ENCODE measurements at places on chromosomes 1 and 21.

- no peak for DNase-seq
Measured at GRCh38 chr1:1436630-1437032, 1.1 kb downstream of the VWA1 start.

GRCh38 chr1:160868141-160868540 lies 5.5 kb upstream of the CD244 start:
- DNase-seq, result no peak

- no peak for DNase-seq
Measured at GRCh38 chr1:85316321-85316720, 39.9 kb upstream of the BCL10 start.

DNA sequence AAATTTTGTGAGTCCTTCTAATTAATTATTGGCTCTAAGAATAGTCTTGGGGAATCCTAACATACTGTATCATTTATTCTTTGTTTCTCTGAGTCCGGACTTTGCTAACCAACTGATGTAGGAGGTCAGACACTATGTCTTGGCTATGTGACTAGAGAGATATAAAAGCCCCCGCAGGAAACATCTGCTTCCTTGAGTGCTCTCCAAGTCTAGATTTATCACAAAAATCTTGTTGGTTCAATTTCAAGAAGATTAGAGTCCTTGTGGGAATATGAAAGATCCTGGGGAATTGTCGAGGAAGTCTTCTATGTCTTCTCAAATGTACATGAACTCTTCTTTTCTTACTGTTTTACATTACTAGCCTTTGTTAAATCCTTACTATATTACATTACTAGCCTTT lies 1712.5 kb downstream of the NCAM2 start:
- no peak for DNase-seq

GRCh38 chr1:204142032-204142974 lies 9.5 kb downstream of the ETNK2 start:
- DNase-seq, result no peak

DNA sequence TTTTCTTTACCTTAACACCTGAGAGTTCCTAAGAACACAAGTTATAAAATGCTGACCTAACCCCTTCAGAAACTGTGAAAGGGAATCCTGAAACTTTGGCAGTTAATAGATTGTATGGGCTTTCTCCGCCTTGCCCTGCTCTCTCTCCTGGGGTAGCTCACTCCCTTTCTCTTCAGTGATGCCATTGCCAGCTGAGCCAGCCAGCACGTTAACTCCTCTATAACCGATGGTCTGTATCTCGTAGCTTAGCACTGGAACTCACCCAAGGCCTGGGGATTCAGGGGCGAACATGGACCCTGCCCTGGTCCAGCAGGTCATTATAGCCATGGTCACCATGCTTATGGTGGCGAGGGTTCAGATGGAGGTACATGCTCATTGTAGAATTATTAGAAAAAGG lies 40.7 kb downstream of the TRAPPC10 start:
- DNase-seq, result no peak

DNA sequence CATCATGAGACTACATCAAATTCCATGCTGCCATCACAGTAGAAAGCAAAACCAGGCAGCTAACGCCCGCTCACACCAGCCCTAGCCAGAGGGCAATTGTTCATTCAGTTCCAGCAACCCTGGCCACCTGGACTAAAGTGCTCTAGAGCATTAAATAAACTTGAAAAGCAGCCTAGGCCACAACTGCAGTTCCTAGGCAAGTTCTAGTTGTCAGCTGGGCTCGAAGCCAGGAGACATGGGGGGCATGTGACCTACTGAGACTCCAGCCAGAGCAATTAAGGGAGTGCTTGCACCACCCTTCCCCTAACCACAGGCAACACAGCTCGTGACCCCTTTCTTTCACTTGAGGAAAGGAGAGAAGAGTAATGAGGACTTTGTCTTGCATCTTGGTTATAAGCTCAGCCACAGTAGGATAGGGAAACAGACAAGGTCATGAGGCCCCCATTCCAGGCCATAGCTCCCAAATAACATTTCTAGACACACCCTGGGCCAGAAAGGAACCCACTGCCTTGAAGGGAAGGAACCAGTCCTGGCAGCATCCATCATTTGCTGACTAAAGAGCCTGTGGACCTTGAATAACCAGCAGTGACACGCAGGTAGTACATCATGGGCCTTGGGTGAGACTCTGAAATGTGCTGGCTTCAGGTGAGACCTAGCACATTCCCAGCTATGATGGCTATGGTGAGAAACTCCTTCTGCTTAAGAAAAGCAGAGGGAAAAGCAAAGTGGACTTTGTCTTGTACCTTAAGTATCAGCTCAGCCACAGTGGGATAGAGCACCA lies 77.0 kb downstream of the ZZZ3 start:
- no peak for DNase-seq

DNA sequence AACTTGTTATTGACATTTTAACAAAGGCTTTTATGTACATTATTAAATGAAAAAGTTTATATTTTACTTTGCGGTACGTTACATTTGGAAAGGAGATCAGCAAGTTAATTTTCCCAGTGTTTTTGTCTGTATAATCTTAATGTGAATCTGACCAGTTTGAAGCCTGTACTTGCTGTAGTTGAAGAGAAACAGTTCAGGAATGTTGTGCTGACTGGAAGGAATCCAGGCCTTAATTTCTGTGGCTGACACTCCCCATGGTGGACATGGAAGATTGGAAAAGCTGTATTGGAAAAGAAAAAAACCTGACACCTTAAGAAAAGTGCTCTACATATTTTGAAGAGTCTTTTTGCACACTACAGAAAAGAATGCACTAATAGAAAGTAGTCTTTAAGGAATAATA lies 15.5 kb downstream of the LEPR start:
- DNase-seq, result no peak

DNA sequence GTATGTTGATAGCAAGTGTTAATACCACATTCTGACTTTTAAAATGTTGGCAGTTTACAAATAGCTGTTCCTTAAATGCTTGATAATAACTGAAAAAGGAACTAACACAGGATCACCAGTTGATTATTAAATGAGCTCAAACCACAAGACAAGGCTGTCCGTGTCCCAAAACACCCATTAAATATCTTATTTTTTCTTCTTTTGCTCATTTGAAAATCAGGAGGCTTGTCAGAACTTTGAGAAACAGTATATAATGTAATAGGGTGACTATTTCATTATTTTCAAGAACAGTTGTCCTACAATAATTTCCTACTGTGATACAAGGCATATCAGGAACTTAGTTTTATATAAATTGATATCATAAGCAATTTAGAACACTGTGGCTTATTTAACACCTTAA lies 2.7 kb downstream of the CDKN2C start:
- no peak for DNase-seq

DNA sequence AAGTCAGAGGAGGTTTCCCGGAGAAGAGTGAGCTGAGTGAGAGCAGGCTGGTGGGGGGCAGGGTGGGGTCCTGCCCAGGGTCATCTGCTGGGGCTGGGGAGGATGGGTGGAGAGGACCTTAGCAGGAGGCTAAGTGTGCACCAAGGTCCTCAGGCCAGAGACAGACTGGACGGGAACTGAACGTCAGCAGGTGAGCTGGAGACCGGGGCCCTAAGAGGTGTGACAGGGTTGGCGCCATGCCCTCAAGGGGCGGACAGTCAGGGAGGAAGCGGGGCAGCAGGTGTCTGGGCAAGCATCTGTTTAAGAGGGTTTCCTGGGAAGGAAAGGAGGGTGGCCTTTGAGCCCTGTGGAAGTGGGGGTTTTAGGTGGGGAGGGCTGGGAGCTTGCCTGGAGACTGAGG lies 13.6 kb upstream of the PTPN7 start:
- DNase-seq, result no peak

DNA sequence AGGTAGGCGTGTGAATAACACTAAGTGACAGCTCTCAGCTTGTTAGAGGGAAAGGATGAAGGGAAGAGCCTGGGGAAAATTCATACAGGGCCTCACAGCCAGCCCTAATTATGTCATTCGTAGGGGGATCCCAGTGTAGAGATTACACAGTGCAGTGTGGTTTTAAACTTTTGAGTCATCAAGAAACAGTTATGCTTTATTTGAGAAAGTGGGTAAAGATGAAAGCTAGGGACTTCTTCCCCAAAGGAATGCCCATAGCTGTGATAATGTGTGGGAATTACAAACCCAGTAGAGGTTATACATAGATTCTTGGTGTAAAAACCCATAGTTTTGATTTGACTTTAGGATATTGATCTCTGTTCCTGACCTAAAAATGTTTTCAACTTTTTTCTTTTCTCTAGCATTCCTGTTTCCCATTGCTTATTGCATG lies 1.9 kb downstream of the TTF2 start:
- no peak for DNase-seq

DNA sequence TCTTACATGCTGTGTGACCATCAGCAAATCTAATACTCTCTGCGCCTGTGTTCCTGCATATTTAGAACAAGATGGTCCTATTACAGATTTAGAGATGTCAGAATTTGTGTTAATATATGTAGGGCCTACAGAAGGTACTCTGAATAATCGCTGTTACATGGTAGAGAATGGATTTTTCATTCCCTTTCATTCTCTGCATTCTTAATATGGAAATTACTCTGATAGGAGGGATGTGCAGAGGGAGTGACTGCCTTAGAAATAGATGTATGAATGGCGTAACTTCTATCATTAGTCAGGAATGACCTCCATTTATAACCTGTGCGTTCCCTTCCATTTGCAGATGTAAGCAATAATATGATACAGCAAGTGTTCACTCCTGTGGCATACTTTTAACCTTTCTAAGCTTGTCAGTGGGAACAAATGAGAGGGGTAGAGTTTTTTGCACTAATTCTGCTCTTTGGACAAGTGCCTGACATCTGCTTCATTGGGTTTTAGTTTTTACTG lies 45.6 kb downstream of the MIA3 start:
- no peak for DNase-seq

GRCh38 chr1:8002329-8002910 lies 23.7 kb downstream of the ERRFI1 start:
- DNase-seq, result no peak

DNA sequence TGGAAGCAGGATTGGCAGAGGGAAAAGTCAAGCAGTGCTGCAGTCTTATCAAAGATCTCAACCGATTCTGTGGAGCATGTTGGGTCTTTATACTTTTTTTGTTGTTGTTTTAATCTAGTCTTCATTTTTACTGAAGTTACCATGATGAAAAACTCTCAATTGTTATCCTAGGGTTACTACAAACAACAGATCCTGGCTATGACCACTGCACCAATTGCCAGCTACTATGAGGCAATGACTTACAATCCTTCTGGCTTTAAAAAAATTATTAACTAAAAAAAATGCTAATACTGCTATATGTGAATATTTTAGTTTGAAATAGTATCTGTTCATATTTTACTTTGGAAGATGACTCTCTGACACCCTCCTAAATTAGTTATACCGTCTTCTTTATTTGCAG lies 145.9 kb downstream of the CNIH3 start:
- DNase-seq, result no peak

DNA sequence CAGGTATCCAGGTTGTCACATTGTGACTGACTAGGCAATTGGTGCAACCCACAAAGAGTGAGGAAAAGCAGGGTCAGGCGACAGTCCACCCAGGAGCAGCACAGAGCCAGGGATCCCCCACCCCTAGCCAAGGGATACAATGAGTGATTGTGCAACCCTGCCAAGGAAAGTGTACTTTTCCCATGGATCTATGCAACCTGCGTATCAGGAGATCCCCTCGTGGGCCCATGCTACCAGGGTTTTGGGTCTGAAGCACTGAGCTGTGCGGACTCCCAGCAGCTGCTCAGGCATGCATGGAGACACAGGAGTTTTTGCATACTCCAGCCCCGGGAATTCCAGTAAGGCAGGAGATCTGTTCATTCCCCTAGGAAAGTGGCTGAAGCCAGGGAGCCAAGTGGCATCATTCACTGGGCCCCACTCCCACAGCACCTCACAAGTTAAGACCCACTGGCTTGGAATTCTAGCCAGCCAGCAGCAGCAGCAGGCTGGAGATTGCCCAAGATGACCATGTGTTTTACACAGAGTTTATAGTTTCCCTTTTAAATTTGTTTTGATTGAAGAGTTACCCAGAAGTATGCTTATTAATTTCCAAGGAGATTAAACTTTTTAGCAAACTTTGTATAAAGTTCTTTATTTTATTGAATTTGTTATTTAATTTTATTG lies 136.0 kb downstream of the LTN1 start:
- no peak for DNase-seq

- DNase-seq, result no peak
Measured at GRCh38 chr1:178311164-178311563, 185.6 kb downstream of the CLEC20A start.

- DNase-seq, result no peak
Measured at GRCh38 chr21:35461700-35462099, 412.6 kb upstream of the RUNX1 start.

DNA sequence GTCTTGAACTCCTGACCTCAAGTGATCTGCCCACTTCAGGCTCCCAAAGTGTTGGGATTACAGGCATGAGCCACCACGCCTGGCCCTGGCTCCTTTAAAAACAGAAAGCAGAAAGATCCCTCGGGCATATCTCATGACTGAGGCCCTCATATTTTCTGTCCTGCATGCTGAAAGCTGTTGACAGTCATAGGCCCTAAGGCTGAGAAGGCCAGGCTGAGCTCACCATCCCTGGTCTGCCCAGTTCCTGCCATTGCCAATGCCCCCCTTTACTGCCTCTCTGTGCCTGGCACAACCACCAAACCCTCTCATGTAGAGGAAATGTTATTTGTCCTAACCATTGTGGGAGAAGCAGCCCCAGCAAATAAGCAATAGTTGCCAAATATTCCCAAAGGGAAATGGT lies 12.7 kb downstream of the CD34 start:
- no peak for DNase-seq

- no peak for DNase-seq
Measured at GRCh38 chr1:174174461-174175329, 15.4 kb downstream of the RABGAP1L start.

GRCh38 chr1:245132771-245133170 lies 22.0 kb upstream of the KIF26B start:
- no peak for DNase-seq

- DNase-seq, result no peak
Measured at GRCh38 chr1:53296117-53296749, 31.6 kb downstream of the LRP8 start.

DNA sequence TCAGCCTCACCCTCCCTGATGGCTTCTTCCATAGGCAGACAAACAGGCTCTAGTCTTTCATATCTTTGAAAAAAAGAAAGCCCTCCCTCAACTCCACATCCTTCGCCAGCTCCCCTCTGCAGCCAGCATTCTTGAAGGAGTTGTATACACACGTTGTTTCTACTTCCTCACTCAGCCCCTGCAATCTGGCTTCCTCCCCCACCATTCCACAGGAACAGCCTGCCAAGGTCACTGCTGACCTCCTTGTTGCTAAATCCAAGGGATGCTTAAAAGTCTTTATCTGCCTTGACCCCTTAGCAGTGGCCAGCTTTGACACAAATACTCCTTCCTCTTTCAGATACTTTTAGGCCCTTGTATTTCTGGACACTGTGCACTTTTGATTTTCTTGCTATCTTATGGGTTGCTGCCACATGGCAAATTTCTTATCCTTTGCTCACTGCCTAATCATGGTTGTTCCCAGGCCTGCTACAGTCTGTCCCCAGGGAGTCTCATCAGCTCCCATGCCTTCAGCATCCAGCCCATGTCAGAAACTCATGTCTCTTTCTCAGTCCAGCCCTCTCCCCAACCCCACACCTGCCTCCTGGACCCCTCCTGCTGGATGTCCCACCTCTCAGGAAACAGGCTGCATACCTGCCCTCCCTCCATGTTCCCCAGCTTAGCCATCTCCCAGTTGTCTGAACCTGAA lies 8.3 kb downstream of the FAM229A start:
- no peak for DNase-seq

GRCh38 chr1:178659789-178660208 lies 65.2 kb upstream of the RALGPS2 start:
- no peak for DNase-seq

GRCh38 chr1:203325026-203325417 lies 19.7 kb downstream of the BTG2 start:
- DNase-seq, result no peak

- DNase-seq, result no peak
Measured at GRCh38 chr1:16980473-16981268, at the start of gene MFAP2. TSS of gene MFAP2 (minus strand) at chr1:16980620. CDS start at chr1:16978273, 2,347 bp downstream.

Data from stimulated activated CD4-positive, alpha-beta T cell treated with anti-CD3 and anti-CD28 coated beads, Interleukin-15, amount 100 ng/mL, for 48 hours (primary cell).